ENCODE measurements at places on chromosomes 2 and 18.

- no peak for DNase-seq
Observed at GRCh38 chr2:10977621-10978020, 65.9 kb downstream of the KCNF1 start.

GRCh38 chr2:80255918-80256781 is 48.4 kb downstream of the LRRTM1 start:
- no peak for DNase-seq

DNA sequence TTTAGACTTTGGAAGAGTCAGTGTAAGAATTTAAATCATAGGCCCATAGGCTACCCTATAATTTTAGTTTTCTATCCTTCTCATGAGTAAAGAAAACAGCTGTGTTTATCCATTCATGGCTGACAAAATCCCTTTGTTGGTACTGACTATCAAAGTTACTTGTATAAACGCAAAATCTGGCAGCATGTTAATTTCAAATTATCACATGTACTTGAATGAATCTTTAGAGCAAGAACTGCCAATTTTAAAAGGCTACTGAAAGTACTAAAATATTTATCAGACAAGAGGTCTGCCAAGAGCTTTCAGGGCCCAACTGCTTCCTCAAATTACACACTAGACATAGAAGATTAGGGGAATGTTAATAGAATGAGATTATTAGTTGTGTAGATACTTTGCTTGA is 66.6 kb downstream of the MYL12B start:
- DNase-seq: no peak

DNA sequence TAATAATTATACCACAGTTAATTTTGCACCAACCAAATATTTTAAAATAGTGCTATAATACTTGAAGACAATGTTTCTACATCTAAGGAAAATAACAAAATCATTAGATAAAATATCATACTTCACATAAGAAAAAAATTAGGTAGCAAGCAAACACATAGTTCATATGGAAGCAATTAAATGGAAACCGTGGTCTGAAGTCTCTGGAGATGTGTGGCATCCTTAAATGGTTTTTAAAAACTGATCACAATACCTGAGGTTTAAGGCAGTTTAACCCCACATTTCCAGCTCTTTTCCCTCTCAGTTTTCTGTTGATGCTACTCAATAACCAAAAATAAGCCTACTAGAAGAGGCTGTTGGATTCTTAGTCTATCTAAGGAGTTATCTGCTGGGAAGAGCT is 71.3 kb downstream of the ASXL2 start:
- DNase-seq: no peak
